ENCODE measurements at places on chromosomes 13 and 19.

DNA sequence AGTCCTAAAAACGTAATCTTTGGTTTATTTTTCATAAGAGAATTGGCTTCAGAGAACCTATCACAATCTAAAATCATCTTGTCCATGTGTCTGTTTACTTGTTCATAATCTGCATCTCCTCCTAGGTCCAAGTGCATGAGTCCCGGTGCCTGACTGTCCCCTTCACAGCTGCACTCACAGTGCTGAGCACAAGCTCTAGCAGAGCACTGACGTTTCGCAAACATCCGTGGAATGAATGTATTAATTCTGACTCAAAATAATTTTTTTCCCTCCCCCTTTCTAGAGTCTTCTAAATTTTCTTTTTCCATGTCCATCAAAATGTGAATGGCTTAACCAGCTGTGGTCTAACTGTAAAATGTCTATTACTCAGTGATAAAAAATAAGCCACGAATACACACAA is 245.5 kb upstream of the TSHZ3 start:
- no peak for DNase-seq

GRCh38 chr13:28805193-28805819 is 14.8 kb upstream of the MTUS2 start:
- no peak for DNase-seq

DNA sequence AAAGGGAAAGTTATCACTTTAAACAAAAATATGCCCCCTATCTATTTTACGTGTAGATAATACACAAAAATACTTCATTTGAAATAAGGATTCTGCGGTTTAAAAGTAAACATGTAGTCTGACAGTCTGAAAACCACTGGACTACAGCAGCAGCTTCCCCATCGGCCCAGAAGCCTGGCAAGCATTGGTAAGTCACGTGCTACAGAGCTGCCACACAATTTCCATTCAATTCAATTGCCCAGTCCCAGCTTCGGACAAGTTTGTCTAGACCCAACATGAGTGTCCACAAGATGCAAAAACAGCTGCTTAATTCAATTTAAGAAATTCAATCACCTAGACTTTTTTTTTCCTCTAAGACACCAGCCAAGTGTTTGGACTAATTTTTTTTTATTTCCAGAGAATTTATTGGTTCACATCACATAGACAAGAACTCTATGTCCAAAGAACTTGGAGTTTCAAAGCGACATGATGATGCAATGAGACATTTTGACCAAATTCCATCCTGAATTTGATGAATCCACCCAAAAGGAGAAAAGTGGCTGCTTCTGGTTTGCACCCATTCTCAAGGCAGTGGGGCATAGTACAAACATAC is 458.9 kb downstream of the COG6 start:
- no peak for DNase-seq

- no peak for DNase-seq
Observed at GRCh38 chr19:52658595-52658994, 20.4 kb upstream of the ZNF83 start.

DNA sequence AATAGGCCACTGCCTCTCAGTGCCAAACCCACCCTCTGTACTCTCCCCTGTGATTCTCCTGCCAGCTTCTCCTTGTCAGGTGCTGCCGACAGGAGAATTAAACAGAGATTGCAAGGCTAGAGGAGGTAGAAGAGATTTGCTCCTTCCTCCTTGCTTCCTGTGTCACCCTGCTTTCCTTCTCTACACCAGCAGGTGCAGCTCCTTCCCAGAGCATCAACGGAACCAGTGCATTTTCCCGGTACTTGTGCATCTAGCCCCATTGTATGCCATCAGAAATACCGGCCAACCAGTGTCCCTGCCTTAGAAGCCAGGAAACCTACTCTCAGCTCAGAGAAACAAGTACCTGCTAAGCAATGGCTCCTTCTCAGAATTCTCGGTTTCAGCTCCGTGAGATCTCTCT is 253.2 kb downstream of the SUCLA2 start:
- DNase-seq: no peak

DNA sequence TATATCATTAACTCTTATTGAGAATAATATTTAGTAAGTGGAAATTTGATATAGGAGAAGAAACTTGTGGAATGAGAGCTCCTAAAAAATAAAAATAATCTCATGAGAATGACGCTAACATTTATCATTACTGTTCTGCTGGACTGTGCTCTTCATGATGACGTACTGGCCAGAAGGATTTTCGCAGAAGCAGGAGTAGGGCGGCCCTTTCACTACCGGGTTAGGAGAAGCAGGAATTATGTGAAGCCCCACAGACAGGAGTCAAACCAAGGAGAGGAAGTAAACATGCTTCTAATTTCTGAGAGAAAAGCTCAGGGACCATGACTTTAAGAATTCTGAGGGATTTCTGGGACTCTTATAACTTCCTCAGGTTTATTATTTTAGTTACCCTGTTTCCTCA is 195.1 kb downstream of the VWA8 start:
- no peak for DNase-seq

GRCh38 chr13:93797463-93797862 is 570.9 kb downstream of the GPC6 start:
- DNase-seq: no peak

DNA sequence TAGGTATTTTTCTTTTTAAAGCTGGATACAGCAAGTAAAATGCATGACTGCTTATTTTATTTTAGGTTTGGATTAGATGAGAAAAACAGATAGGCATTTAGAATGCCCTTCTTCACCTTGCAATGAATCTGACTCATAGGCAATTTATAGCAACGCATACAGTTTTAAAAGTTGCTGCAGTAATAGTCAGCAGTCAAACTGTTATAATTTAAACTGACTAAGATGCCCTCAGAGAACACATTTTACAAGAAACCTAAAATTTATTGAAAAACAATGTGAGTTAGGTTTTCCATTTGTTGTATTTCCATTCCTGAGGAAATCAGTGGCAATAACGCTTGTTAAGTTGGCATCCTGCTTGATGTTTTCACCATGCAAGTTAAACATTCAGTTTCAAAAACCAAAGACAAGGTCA is 1128.2 kb upstream of the PCDH9 start:
- no peak for DNase-seq

GRCh38 chr13:90104764-90105163 is 1242.7 kb upstream of the MIR17HG start:
- no peak for DNase-seq

DNA sequence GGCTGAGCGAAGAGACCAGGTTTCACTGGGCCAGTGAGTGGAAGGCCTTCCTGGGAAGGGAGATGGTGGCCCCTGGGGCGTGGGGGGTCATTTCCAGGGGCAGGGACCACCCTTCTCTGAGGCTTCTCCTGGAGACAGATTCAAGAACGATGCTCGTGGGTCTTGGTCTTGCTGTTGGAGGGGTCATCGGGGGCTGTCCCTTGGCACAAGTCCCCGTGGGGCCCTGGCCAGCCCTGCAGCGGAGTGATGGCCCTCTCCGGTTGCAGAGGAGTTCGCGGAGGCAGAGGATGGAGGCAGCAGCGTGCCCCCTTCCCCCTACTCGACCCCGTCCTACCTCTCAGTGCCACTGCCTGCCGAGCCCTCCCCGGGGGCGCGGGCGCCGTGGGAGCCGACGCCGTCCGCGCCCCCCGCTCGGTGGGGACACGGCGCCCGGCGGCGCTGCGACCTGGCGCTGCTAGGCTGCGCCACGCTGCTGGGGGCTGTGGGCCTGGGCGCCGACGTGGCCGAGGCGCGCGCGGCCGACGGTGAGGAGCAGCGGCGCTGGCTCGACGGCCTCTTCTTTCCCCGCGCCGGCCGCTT is 4.8 kb downstream of the TTC9B start:
- DNase-seq: no peak

DNA sequence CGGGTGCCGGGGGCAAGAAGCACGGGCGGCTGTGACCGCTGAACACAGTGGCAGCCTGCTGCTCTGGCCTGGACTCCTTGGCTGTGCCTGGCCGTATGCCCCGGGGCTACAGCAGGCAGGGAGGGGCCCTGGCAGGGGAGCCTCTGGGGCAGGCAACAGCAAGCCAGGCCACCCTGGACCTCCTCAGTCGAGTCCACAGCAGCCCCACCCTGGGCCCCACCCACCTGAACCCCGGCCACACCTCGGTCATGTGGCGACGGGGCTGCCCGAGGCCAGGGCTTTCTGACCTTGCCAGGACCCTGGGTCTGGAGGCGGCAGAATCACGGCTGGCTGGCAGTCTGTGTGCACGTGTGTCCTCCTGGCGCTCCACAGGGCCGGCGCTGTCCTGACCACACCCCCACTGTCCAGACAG is 8.7 kb downstream of the CILP2 start:
- no peak for DNase-seq

DNA sequence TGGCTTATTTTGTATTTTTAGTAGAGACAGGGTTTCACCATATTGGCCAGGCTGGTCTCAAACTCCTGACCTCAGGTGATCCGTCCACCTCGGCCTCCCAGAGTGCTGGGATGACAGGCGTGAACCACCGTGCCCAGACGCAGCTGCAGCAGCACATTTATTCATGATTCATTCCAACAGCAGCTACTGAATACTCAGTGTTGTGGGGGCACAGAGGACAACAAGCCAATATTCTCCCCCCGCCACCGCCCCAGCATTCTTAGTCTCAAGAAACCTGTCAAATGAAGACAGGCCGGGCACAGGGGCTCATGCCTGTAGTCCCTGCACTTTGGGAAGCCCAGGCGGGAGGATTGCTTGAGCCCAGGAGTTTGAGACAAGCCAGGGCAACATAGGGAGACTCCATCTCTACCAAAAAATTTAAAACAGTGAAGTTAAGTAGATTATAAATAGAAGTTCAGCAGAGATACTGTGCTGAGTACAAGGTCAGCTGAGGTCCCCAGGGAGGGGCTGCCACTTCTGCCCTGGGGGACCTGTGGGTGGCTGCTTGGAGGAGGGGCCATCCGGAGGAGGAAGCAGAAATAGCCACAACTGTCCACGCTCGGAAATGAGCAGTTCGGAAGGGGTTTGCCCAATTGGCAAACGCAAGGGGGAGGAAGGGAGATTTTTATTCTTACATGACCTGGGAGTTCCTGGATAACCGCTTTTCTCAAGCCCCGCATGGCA is 4.3 kb downstream of the DOT1L start:
- DNase-seq: no peak

DNA sequence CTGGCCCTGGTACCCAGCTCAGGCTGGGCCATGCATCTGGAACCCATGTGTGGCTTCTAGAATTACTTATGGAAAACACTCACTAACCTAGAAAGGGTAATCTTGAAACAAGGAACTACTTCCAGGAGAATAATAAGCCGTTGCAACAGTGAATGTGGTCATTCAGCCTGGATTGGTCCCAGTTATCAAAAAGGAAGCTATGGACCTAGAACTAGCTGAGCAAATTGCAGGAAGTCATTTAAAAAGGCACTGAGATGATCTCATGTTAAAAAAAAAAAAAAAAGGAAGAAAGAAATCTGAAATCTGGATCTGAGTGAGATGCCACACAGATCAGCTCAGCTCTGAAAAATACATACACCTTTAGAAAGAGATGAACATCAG is 59.6 kb downstream of the DCT start:
- DNase-seq: no peak

GRCh38 chr19:29467824-29468401 is 57.9 kb upstream of the VSTM2B start:
- no peak for DNase-seq

Measured in GM12892 (cell line).